ENCODE measurements at places on chromosomes 13 and 19.

DNA sequence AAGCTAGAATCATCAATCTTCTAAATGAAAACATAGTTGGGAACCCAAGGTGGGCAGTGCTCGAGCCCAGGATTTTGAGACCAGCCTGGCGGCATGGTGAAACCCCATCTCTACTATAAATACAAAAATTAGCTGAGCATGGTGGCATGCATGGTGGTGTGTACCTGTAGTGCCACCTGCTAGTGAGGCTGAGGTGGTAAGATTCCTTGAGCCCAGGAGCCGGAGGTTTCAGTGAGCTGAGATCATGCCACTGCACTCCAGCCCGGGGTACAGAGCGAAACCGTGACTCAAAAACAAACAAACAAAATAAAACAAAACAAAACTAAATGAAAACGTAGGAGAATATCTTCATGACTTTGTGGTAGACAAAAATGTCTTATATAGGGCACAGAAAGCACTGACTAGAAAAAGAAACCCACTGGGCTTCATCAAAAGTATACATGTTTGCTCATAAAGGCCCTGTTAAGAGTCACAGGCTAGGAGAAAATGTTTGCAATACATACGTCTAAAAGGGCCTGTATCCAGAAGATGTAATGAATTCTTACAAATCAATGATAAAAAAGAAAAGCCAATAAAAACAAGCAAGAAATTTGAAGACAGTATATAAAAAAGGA is 353.6 kb downstream of the FGF9 start:
- DNase-seq, result no peak

- no peak for DNase-seq
Observed at GRCh38 chr13:73337532-73337931, 278.7 kb downstream of the KLF5 start.

DNA sequence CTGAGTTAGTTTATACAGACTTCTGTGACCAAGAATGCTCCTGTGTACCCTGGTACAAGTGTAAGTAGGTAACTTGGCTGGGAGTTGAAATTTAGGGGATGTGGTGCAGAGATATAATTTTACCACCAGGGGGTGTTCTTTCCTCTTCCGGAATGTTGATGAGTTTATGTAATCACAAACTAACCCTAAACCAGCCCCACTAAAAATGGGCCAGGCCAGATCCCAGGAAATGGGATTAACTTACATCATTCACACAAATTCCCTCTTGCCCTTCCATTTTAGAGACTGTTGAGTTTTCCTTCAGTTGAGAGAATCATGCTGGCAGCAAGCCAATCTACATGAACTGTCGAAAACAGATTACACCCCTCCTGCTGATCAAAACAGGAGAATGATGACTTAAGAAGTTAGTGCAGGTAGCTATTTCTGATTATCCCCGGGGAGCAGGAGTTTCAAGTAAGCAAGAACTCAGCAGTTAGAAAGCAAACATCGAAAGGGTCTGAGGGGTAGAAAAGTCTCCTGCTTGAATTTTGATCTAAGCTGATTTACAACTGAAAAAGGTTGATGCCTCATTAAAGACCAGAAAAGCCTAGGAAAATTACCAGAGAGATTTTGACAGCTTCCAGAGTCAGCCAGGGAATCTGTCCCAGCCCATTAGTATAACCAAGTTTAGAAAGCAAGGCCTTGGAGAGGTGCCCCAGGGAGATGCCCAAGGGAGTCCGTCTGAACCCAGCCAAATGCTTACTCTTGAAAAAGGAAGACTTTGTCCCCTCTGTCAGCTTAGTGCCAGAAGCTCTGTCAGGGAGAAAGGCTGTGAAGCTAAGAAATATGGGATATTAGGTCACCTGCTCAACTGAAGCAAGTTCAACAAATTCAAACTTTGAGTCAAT is 32.3 kb upstream of the MED4 start:
- DNase-seq, result peak; percentile 63

- DNase-seq, result no peak
Observed at GRCh38 chr19:28607066-28607583, 605.8 kb downstream of the UQCRFS1 start.

DNA sequence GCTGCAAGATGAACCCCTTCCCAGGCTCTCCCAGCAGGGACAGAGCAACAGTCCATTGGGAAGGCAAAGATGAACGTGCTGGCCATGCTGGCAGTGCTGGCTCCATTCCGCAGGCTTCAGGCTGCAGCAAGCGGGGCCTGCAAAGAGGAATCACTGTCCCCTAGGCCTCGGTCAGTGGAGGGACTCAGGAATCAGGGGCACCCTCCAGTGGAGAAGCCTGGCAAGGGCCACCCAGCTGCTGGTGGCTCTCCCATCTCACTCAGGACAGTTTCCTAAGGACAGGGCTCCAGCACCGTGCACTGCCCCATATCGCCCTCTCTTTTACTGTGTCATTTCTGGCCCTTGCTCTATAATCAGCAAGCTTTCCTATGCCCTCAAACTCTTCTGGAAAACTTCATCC is 498.6 kb downstream of the EFNB2 start:
- DNase-seq, result no peak

DNA sequence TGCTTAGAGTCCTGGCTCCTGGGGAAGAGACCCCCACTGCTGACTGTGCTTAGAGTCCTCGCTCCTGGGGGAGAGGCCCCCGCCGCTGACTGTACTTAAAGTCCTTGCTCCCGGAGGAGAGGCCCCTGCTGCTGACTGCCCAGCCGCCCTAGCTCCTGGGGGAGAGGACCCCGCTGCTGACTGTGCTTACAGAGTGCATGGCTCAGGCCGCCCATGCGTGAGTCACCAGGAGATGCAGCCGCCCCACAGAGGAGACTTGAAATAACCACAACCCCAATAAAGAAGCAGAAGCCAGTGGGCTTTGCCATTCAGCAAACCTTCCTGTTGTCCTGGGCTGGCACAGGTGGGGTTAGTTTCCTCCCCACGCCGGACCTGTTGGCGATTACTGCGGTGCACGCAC is 79.2 kb upstream of the C13orf46 start:
- no peak for DNase-seq

DNA sequence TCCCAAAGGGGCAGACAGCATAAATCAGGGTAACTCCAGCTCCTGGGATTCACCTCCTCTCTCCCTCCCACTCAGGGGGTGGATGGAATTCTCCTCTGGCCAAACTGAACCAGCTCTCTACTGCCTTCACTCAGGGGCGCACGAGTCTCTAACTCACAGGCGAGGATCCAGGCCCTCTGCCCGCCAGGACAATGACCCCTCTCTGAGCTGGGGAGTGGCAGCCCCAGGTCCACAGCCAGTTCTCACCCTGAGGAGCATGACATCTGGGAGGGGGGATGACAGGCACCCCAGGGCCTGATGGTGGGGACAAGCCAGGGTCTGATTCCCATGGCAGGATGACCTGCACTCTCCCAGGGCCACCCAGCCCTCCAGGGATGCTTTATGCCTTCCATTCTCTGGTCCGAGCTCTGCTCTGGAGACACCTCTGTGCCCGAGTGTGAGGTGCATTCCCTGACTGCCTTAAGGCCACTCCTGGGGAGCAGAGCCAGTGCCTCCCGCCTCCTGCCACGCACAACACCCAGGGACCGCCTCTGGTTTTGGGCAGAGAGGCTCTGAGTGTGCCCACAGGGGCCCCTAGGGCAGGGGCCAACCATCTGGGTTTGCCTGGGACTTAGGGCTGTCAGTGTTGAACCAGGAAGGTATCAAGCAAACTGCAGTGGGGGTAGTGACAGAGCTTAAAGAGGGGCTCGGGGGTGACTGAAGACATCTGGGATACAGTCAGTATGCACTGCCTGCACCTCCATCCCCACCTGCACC is 66.2 kb downstream of the GNG7 start:
- no peak for DNase-seq

DNA sequence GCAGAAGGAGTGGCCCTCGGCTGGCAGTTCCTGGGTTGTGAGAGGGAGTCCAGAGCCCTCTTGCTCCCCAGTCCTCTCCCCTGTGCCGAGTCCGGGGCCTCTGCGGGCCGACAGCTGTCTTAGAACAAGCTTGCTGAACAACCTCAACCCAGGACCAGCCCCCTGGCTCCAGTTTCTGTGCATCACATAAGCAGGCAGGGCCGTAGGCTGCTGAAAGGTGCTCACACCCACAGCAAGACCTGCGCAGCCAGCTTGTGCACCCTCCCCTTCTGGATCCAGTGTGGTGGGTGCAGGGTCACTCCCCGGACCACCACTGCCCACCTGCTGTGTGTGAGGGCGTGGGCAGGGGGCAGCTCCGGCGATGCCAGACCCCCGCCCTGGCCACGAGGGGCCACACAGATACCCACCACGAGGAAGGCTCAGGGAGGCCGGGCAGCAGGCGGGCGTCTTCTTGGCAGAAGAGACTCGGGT is 25.2 kb upstream of the F7 start:
- DNase-seq, result no peak

GRCh38 chr13:61142506-61142905 is 273.1 kb downstream of the PCDH20 start:
- DNase-seq, result no peak

GRCh38 chr19:44957526-44957925 is 2.3 kb downstream of the CLPTM1 start:
- no peak for DNase-seq

DNA sequence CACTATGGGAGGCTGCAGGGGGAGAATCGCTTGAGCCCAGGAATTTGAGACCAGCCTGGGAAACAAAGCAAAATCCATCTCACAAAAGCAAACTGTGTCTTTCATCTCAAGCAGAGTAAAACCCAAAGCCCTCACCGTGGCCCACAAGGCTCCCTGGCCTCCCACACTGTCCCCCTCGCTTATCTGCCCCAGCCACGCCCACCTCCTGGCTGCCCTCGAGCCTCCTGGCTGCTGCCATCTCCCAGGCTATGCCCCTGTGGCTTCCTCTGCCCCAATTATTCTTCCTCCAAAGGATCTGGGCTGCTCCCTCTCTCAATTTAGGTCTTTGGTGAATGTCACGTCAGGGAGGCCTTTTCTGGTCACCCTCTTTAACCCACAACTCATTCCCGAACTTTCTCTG is 3.6 kb downstream of the RABAC1 start:
- no peak for DNase-seq

- no peak for DNase-seq
Observed at GRCh38 chr13:39039041-39039440, 785 bp downstream of the NHLRC3 start.

DNA sequence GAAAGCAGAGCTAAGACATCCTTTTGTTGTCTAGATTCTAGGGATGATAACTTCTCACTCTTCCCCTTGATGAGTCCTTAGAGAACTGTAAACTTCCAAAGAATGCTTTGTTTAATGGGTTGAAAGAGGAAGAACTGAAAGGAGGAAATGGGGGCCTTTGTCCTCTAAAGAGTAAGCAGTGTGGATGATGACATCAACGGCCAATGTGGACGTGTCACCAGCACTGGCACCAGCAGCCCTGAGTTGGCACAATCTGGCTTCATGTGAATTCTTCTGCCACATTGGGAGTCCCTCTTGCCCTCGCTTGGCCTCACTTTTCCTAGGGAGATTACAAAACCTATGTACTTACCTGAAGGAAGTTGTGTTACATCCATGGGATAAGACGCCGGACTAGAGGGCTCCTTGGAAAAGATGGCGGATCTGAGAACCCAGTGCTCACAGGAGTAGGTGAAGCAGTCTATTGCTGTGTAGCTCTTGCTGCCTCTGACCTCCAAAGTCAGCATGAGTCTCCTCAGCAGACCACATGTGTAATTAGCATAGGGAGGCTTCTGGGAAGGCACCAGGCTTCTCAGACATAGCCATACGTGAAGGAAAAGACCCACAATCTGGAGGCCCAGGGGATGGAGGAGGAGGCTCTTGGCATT is 62.8 kb downstream of the RGCC start:
- peak; percentile 37 for DNase-seq

DNA sequence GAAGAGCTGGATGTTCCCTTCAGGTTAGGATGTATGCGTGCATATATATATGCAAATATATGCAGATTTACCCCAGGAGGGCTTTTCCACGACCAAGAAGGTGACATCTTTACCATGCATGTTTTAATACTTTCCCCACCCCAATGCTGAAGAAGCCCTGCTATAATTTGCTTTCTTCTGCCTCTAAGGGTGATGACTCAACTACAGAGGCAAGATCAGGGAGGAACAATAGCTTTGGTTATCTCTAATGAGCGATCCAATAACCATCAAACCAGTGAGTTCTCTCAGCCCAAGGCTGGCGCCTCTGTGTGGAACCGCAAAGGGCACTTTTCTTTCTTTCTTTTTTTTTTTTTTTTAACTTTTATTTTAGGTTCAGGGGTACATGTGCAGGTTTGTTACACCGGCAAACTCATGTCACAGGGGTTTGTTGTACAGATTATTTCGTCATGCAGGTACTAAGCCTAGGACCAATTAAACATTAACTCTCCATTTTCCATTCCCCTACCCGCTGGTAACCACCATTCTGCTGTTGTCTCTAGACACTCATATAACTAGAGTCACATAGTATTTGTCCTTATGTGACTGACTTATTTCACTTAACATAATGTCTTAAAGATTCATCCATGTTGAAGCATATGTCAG is 25.7 kb upstream of the UBE2L5 start:
- no peak for DNase-seq

DNA sequence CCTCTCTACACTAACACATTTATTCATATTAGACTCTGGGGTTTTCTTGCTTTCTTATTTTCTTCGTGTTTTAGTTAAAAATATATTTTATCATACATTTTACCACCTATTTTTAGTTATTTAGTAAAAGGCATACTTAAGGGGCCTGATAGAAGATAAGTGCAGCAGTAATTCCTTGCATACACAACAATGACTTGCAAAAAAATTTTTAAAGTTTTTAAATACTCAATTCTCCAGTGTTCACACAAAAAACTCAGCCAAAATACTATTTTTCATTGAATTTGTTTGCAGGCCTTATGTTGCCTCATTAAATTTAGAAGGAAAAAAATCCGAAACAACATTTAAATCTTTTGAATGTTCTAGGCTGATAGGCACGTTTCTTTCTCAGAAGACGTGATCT is 2431.7 kb downstream of the PCDH9 start:
- no peak for DNase-seq

GRCh38 chr13:46372071-46372470 is 15.0 kb downstream of the RUBCNL start:
- DNase-seq, result no peak

- no peak for DNase-seq
Observed at GRCh38 chr13:101631395-101631794, 178.9 kb downstream of the ITGBL1 start.

DNA sequence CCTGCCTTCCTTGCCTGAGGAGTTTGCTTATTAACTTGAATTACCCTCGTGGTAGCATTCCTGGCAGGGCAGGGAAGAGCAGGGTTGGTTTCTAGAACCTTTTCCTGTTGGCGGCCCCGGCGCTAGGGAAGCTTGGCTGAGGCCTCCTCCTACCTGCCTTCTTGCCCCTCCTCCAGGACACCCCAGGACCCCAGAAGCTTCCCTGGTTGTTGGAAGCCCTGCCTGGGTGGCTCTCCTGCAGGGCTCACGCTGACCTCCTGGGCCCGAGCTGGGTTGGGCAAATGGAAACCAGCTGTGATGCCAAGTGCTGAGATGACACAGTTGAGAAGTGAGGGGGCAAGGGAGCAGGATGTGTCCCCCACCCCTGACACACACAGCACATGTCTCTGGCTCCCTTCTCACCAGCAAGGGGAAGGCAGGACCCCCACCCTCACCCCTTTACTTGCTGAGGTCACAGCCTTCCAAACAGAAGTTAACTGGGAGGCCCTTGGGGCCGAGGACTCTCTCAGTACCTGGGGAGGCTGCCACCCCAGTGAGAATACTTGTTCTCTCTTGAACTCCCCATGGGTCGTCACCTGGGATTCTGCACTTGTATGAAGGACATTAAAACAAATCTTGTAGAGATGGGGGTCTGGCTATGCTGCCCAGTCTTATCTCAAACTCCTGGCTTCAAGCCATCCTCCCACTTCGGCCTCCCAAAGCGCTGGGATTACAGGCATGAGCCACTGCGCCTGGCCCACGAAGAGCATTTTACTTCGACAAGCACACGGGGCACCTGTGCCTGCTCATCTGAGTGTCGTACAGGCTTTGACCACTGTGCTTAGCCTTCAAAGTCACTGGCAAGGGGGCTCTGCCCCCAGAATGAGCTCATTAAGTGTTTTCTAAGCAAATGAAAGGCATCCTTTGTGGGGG is 10.5 kb downstream of the CEBPA start:
- no peak for DNase-seq

All from femur (tissue), 1 donor.